Activated naive CD8-positive, alpha-beta T cell treated with anti-CD3 and anti-CD28 coated beads for 36 hours (primary cell): ENCODE measurements at places on chromosomes 3 and 15.

DNA sequence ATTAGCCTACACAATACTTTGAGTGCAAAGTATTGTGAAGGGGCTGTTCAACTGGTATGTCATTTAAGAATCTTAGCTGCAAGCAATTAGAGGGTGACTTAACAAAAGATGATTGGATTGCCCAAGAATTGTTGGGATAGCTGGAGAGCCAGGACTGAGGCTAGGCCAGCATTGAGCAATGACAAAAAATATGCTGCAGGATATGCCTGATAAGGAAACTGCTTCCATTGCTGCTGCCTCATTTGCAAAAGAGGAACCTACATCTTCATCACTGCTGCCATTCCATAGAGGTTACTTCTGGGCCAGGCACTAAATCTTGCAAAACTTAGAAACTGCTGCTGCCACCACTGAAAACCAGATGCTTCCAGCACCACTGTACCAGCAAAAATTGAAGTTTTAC, 108.0 kb upstream of the TBC1D5 start:
- no peak for DNase-seq

DNA sequence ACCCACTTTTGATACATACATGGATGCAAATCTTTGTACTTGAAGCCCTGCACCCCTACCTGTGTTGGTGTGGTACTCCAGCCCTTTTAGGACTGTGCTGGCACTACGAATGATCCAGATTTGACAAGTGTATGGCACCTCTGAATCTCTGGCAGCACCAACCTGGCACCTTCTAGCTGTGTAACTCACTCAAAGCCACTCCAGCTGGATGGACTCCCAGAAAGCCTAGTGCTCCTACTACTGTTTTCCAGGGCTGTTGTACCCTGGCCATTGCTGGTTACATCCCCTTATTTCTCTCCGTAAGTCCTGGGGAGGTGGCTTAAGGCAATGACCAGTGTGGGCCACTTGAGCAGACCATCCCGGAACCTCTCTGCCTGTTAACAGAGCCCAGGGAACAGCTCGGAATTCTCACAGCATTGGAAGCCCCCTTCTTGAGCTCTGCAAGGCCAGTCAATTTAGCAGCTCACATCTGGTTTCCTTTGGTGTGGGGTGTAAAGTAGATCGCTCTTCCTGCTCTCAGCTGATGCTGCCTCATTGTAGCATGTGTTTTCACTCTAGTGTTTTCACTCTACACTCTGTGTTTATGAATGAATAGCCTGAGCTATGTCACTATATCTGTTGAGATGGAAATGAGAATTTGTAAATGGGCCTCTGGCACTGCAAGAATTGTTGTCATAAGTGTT, 12.2 kb downstream of the CALML4 start:
- no peak for DNase-seq

GRCh38 chr3:156455839-156456238, 99.1 kb downstream of the SSR3 start:
- DNase-seq, result no peak

- no peak for DNase-seq
Measured at GRCh38 chr3:61960976-61961375, 399.6 kb downstream of the PTPRG start.

DNA sequence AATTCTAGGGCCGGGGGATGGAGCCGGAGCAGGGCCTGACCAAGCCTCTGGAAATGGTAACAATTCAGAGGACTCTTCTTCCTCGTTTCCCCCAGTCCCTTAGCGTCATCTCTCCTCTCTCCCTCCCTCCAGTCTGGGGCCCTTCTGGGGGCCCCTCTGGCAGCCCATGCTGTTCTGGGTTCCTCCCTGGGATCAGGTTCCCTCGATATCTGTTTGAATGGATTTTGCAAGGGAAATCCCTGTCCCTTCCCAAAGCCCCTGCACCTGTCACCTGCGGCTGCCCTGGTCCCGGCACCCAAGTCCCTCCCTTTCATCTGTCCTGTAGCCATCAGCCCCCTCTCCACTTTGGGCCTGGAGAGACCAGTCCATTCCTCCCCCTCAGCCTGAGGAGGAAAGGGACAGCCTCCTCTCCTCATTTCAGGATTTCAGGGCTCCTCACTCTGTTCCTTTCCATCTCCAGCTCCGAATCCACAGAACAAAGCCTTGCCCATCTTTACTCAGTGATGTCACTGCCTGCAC, 1.7 kb upstream of the PLCB2 start:
- DNase-seq, result no peak

DNA sequence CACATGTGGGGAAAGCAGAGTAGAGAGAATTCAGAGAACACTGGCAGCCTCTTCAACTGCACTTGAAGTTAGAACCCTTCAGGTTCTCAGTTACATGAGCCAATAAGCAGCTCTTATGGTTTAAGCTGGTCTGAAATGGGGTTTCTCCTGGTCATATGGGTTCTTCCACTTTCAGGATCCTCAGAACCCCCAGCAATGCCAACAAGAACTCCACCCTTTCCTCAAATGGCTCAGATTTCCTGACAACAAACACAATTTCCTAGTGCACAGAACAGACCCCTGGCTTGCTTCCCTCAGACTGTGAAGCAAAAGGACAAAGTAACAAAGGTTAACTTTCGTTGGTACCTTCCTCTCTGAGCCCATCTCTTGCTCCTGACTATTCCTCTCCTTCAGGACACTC, 23.9 kb upstream of the FRMD4B start:
- DNase-seq, result no peak

GRCh38 chr3:98359993-98360675, 6.5 kb downstream of the OR5K4 start:
- peak; percentile 4 for DNase-seq

- no peak for DNase-seq
Measured at GRCh38 chr3:166743481-166744134, 636.5 kb downstream of the ZBBX start.

- no peak for DNase-seq
Measured at GRCh38 chr3:194744826-194745225, 59.1 kb downstream of the FAM43A start.
